ENCODE measurements at places on chromosomes 6 and 20. TPM values are rescaled to one million over a fixed set of nuclear protein-coding genes. Genes with fewer than 3 reads are reported as not detected.

Gene TFAP2C
- not detected for total RNA-seq

Gene GTSF1L
- total RNA-seq, result not detected

GRCh38 chr20:2249935-2250334 lies 45.9 kb upstream of the TGM3 start:
- DNase-seq, result no peak

- no peak for DNase-seq
Observed at GRCh38 chr6:36432151-36432671, 10.4 kb downstream of the PXT1 start.

DNA sequence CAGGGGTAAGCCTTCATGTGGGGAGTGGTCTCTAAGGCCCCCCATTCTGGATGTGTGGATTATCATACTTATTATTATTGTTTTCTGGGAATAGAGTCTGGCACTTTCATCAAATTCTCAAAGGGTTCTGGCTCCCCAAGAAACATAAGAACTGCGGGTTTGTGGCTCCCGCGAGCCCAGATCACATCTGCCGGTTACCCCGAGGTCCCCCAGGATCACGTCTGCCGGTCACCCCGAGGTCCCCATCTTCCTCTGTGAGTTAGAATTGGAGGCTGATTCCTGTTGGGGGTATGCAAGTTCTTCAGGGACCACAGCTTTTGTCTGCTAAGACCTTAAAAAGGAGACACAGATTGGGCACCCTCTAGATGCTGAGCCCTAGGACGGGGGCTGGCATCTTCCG lies 116.7 kb upstream of the FRMD1 start:
- no peak for DNase-seq

GRCh38 chr6:44029444-44030185 lies 97.6 kb downstream of the MRPL14 start:
- DNase-seq, result no peak

GRCh38 chr20:40481337-40481736 lies 207.7 kb downstream of the MAFB start:
- DNase-seq, result no peak
